ENCODE measurements at places on chromosomes 7 and 10.

- DNase-seq = no peak
Measured at GRCh38 chr7:35379481-35379880, 125.6 kb upstream of the TBX20 start.

DNA sequence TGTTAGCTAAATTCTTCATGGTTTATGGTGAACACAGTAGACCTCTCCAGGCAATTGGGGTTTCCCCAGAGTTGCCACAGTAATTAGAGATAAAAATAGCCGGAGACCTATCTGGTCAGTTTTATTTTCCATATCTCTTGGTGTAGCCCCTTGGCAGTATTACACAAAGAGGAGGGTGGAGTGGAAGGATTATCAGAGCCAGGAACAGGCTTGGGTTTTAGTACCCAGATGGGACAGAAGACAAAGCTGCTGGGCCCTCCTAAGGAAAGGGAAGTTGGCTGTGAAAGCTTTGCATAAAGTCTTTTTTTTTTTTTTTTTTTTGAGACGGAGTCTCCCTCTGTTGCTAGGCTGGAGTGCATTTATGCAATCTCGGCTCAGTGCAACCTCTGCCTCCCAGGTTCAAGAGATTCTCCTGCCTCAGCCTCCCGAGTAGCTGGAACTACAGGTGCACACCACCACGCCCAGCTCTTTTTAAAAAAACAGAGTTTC is 9.7 kb downstream of the ZSCAN21 start:
- no peak for DNase-seq

GRCh38 chr10:100072514-100072913 is 9.2 kb downstream of the CPN1 start:
- no peak for DNase-seq

DNA sequence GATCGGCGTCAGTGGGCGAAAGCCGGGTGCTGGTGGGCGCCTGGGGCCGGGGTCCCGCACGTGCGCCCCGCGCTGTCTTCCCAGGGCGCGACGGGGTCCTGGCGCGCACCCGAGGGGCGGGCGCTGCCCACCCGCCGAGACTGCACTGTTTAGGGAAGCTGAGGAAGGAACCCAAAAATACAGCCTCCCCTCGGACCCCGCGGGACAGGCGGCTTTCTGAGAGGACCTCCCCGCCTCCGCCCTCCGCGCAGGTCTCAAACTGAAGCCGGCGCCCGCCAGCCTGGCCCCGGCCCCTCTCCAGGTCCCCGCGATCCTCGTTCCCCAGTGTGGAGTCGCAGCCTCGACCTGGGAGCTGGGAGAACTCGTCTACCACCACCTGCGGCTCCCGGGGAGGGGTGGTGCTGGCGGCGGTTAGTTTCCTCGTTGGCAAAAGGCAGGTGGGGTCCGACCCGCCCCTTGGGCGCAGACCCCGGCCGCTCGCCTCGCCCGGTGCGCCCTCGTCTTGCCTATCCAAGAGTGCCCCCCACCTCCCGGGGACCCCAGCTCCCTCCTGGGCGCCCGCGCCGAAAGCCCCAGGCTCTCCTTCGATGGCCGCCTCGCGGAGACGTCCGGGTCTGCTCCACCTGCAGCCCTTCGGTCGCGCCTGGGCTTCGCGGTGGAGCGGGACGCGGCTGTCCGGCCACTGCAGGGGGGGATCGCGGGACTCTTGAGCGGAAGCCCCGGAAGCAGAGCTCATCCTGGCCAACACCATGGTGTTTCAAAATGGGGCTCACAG is 1.1 kb downstream of the EGFR start:
- DNase-seq = no peak

DNA sequence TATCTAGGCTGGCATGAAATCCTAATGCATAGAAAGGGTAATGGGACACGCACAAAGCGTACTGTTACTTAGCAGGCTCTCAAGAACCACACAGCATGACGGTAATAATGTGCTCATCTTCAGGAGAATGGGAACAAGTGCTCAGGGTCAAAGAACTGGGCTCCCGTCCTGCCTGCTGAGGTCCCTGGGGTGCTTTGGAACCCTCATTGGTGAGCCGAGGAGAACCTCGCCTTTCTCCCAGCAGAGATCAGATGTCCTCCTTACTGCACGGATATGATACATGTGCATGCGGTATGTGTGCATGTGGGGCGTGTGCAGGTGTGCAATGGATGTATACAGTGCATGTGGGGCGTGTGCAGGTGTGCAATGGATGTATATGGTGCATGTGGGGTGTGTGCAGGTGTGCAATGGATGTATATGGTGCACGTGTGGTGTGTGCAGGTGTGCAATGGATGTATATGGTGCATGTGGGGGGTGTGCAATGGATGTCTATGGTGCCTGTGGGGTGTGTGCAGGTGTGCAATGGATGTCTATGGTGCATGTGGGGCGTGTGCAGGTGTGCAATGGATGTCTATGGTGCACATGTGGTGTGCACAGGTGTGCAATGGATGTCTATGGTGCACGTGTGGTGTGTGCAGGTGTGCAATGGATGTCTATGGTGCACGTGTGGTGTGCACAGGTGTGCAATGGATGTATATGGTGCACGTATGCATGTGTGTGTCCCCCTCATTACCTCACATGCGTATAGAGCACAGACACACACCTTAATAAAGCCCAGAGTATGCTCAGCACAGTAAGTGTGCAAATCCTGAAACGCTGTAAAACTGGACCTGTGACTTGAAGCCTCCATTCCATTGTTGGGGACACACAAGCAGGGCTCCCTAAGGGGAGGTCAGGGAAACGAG is 336.3 kb downstream of the PTPRN2 start:
- DNase-seq = no peak

GRCh38 chr7:34734771-34735170 is 76.8 kb downstream of the NPSR1 start:
- no peak for DNase-seq

- no peak for DNase-seq
Measured at GRCh38 chr7:156560696-156561095, 79.9 kb upstream of the RNF32 start.

DNA sequence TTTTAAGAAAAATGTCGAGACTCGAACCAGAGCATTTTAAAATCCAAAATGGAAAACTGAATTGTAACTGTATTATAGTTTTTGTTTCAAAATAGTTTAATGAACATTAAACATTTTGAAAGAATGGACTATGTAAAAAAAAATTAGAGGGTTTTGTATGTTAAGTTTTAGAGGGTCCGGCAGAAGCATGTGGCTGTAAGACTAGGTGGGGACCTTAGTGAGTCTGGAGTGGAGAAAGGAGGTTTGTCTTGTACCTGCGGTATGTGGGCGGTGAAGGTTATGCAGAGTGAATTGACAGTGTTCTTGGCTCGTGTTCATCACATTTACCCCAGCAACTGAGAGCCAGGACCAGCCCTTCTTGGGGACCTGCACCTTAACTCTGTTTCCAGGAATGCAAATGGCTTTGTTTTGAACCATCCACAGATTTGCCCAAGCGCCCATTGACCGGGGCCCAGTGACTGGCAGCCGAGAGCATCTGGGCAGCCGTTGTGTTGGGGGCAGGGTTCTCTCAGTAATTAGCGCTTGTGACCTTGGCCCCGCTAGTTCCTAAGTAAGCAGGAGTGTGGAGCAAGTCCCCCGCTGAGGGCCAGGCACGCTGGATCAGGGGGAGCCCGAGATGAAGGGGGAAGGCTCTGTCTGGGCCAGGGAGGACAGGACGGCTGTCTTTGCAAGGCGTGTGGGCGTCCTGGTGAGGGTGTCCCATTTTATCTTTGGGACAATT is 1.4 kb upstream of the KLF6 start:
- no peak for DNase-seq

DNA sequence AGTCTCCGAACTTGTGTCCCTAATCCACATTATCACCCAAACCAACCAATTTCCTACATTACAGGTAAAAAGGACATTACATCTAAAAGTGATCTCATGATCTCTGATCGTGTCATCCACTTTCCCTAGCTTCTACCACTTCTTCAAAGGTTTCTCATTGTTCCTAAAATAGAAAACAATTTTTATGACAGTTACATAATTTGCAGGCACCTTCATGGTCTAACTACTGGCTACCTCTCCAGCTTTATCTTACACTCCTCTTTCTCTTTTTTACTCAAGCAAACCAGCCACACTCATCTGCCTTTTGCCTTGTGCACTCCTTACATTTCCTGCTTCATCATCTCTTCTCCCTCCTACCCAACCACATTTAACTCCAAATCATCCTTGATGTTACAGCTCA is 886.7 kb upstream of the SORCS1 start:
- no peak for DNase-seq

- DNase-seq = no peak
Measured at GRCh38 chr10:22321924-22322640, 1.2 kb downstream of the BMI1 start.

DNA sequence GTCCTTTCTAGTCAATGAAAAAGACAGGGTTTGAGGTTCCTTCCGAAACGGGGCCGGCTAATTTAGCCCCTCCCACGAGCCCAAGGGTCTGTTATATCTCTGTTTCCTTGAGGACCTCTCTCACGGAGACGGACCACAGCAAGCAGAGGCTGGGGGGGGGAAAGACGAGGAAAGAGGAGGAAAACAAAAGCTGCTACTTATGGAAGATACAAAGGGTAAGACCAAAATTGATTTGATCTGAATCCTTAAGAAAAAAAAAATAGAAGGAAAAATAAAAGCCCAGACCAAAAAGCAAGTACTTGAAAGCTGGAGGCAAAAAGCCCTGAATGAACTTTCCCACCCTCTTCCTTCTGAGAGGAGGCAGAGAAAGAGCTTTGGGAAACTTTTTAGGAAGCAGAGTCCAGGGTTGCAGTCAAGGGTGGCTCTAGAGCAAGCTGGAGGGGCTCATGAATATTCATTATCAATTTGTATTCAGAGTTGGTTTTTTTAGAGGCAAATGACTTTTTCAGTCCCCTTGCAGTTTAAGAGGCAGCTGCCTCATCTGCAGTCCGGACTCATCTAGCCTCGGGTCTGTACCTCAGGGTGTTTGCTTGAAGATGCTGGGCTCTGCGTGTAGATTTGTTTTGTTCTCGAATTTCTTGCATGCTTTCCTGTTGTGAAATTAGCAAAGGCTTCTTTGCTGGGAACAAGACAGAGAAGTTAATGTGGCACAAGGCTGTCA is at the start of gene ENTPD1:
ENTPD1 (plus strand) TSS at position 123 of the 721 bp plus-strand sequence; CDS start at position 200, 77 bp downstream.
- no peak for DNase-seq

DNA sequence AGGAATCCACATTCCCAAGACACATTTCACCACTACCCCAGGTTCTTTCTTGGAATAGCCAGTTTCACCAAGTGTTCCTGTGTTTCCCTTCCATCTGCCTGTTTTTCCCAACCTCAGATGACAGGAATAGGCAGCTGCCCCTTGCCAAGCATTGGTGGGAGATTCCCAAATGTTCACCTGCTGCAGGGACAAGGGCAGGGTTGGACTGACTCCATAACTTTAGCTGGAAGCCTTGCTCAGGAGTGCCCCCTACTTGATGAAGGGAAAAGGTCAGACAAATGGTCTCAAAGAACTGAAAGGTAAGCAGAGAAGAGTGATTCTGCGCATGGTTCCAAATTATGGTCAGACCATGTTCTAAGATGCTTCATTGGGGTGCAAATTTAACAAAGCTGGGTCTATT is 45.1 kb upstream of the LYZL1 start:
- DNase-seq = no peak

- no peak for DNase-seq
Measured at GRCh38 chr10:28822719-28823464, 145.6 kb downstream of the BAMBI start.

- no peak for DNase-seq
Measured at GRCh38 chr7:4066626-4067475, 615.2 kb upstream of the FOXK1 start.

- DNase-seq = no peak
Measured at GRCh38 chr7:106600569-106601373, 60.2 kb downstream of the CCDC71L start.

DNA sequence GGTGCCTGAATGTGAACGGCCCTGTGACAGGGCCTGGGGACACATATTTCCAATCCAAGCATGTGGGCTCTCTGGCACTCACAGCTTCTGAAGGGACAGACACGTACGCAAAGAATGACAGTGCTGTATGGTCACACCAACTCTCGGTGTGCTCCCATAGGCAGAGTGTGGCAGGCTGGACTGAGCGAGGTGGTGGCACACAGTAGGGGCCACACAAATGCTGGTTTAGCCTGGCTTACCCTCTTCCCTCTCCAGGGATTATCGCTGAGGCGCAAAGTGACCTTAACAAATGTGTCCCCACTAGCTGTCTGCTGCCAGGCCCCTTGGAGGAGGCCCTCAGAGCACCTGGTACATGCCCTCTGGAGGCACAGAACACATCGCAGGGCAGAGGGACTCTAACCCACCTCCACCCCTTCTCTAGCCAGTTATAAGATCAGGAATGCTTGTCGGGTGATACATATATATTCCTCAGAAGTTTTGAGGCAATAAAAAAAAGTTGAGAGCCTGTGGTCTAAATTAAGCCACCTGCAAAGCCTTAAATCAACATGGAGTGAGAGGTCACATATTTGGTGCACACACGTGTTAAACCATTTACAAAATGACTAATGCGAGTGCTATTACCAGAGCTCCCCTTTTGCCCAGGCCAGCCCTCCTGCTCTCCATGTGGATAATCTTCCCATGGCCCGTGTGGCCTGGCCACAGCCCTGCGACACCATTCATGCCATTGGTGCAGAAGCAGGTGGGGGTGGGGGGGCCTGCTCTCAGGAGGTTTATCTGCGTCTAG is 262.8 kb upstream of the GRB10 start:
- no peak for DNase-seq

GRCh38 chr10:123988694-123989093 is 97.1 kb upstream of the CPXM2 start:
- no peak for DNase-seq

DNA sequence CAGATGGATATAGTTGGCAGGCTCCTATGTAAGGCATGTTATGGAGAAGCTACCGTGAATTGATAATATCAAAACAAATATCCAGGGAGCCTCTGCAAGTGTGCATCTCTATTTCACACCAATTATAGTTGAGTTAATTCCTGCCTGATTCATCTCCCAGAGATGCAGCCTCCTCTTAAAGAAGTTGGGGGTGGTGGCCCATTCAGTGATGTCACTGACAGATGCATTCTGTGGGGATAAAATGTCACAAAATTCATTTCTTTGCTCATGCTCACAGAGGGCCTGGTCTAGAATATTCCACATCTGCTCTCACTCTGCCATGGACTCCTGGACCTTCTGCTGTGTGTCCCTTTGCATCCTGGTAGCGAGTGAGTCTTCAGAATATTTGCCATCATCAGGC is 189.1 kb upstream of the PRSS1 start:
- DNase-seq = no peak

DNA sequence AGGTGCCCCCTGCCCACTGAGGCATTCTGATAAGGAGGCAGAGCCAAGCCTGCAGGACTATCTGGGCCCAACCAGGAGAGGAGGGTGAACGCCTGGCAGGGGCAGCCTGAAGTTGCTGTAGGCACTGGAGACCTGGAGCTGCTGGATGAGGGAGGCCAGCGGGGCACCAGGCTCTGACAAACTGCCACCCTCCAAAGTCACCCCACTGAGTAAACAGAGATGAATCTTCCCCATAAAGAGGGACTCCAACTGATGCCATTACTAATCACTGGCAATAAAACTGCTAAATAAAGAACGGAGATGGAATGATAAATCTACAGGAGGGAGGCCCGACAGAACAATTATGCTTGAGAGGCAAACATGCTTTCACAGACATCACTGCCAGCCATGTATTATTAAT is 44.2 kb downstream of the DRGX start:
- DNase-seq = no peak

- no peak for DNase-seq
Measured at GRCh38 chr7:38367301-38367890, 94.0 kb upstream of the TARP start.

GRCh38 chr10:87578842-87579401 is 74.2 kb downstream of the MINPP1 start:
- DNase-seq = no peak
